Subcutaneous adipose tissue (tissue), 4 donors: ENCODE measurements at places on chromosomes 13 and 19. TPM values are rescaled to one million over a fixed set of nuclear protein-coding genes. Genes with fewer than 3 reads are reported as not detected.

ATP1A3 gene
- not detected for total RNA-seq

COX7A1 gene
- total RNA-seq = 75.5 TPM

C19orf67 gene
- not detected for total RNA-seq

TMEM255B gene
- 1.5 TPM for total RNA-seq

CEACAM20 gene
- not detected for total RNA-seq

ZNF112 gene
- 6.3 TPM for total RNA-seq

LHFPL6 gene
- total RNA-seq = 75.2 TPM

IQCN gene
- total RNA-seq = 3.5 TPM

FPR3 gene
- 3.2 TPM for total RNA-seq

CGB5 gene
- total RNA-seq = not detected
